ENCODE measurements at places on chromosomes 13 and 19.
A peak's percentile ranks its signal among the peaks of the same experiment; 100 is the strongest.

GRCh38 chr13:34462843-34463242 lies 479.2 kb upstream of the NBEA start:
- DNase-seq, result no peak

GRCh38 chr19:30857966-30858490 lies 485.8 kb downstream of the ZNF536 start:
- no peak for DNase-seq

GRCh38 chr19:42280815-42281145 lies 11.7 kb downstream of the CIC start:
- peak; percentile 44 for DNase-seq

DNA sequence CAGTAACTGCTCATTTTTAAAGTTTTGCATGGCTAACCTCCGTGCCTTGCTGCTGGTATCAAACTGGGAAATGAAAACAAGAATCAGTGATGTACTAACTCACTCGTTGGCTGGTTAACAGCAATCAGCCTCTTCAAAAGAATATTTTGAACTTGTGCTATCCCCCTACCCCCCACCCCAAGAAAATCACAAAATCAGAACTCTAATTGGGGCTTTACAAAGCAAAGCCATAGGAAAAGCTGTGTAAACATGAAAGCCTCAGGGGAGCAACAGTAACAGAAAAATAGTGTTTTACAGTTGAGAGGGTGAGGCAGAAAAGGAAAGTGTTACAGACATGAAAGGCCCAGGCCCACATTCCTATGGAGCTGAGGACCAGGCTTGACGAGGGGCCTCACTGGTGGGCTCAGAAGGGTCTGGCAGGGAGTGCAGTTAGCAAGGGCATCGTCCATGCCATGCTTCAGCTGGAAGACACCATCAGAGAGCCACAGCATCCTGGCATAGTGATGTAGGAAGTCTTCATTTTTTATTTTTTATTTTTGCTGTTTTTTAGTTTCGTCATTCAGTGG lies 217.6 kb downstream of the PCCA start:
- DNase-seq, result no peak

GRCh38 chr19:16330368-16330801 lies 5.8 kb downstream of the KLF2 start:
- peak; percentile 97 for DNase-seq

- DNase-seq, result no peak
These were observed 44.8 kb upstream of the LDLR start for GRCh38 chr19:11044431-11044830.

All from stimulated activated naive CD4-positive, alpha-beta T cell treated with Interleukin-2 at 50 U/mL for 16 hours (primary cell).